ENCODE measurements at places on chromosomes 6 and 20.

DNA sequence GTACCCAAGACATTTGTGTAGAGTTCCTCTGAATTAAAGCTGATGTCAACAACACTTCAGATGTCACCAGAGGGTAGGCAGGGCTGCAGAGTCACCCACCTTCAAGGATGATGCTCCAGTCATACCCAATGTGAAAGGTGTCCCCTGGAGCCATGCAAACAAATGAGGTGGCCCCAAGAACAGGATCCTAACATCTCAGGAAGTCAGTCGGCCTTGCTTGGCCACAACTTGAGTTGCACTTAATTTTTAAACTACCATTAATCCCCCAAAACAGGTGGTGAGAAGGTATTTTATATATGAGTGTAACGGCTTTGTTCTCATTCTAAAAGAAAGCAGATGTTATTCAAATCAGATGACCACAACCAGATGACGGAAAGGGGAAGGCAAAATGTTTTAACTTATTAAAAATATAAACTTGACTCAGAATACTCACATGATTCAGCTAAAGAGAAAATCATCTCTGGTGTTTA, 21.1 kb upstream of the SERPINB1 start:
- DNase-seq: no peak

- no peak for DNase-seq
Measured at GRCh38 chr20:14332866-14333265, 4.5 kb downstream of the FLRT3 start.

- DNase-seq: no peak
Measured at GRCh38 chr20:22374678-22375590, 209.4 kb downstream of the FOXA2 start.

- no peak for DNase-seq
Measured at GRCh38 chr20:17481661-17482060, 49.5 kb downstream of the BFSP1 start.

- DNase-seq: no peak
Measured at GRCh38 chr6:35640017-35640664, 48.6 kb downstream of the FKBP5 start.

DNA sequence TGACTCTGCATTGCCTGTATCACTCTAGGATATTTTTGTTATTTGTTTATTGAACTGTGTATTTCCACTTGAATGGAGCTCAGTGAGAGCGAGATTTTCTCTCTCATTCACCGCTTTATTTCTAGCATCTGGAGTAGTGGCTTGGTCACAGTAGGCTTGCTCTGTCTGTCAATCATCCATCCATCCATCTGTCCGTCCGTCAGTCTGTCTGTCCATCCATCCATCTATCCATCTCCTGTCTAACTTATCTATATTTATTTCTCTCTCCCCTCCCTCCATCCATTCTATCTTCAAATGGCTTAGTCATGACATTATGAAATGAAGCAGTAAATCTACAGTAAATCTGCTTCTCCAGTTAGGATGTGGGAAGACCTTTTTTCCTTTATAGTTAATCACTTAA, 94.6 kb downstream of the TIAM2 start:
- DNase-seq: no peak

GRCh38 chr6:1917626-1918371, 308.1 kb downstream of the FOXC1 start:
- no peak for DNase-seq

DNA sequence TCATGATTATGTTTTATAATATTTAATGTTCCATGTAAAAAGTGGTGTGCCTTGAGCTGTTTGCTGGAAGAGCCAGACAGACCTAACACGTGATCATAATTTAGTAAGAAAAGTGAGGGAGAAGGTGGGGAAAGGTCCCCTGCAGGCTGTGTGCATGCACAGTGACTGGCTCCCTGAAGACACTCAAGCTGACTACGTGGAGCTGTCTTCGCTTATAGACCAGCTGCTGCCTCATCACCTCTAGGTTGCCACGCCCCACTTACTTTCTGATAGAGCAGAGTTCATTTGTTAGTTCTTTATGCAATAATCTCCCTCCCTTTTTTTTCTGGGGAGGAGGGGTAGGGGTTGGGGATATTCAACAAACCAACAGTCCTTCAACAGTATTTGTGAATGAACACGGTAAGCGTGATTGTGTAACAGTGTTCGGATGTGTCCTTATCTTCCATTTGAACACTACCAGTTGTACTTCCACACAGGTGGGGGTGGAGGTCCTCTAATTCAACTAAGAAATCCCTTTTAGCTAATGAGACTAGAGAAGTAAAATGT, 157.3 kb downstream of the BACH2 start:
- DNase-seq: no peak

DNA sequence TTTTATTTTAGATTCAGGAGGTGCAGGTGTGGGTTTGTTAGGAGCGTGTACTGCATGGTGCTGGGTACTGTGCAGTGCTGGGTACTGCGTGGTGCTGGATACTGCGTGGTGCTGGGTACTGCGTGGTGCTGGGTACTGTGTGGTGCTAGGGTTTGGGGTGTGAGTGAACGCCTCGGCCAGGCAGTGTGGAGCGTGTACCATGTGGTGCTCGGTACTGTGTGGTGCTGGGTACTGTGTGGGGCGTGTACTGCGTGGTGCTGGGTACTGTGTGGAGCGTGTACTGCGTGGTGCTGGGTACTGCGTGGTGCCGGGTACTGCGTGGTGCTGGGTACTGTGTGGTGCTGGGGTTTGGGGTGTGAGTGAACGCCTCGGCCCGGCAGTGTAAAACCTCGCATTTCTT, 62.9 kb downstream of the WDR27 start:
- no peak for DNase-seq

DNA sequence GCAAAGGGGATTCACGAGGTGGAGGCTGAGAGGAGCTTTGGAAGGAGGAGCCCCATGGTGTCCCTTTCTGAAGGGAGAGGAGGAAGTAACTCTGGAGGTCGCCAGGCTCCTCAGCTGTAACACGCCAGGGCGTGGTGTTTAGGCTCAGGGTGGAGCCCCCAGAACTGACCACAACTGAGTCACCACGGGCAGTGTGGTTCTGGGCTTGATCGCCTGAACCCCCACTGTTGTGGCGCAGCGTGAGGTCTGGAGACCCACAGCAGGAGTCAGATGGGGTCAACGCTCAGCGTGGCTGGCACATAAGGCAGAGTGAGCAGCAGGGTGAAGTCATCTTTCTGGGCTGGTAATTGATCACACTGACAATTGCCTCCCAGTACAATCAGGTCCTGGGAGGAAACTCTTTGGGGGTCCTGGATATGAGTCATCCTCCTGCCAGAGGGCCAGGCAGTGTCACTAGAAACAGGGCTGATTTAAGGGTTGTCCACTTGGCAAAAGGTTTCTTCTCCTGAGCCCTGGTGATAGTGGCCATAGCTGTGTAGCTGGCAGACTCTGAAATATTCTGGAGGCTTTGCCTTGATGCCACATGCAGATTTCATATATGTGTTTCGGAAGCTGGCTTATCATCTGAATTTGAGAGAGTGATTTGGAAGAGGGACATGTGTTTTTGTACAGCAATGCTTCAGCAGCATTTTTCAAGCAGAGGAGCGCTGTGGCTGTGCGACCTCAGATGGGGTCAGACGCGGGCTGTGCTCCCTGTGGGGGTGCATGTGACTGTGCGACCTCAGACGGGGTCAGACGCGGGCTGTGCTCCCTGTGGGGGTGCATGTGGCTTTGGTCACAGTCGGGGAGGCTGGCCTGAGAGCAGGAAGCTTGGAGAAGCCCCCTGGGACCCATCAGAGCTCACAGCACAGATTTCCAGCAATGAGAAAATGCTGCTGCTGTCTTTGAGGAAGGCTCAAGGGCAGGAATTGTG, 50.0 kb downstream of the SYNJ2 start:
- DNase-seq: no peak
